ENCODE measurements at places on chromosomes 12 and 14. TPM values are rescaled to one million over a fixed set of nuclear protein-coding genes. Genes with fewer than 3 reads are reported as not detected.

The CLEC6A gene
- total RNA-seq, result not detected

The ASCL1 gene
- not detected for total RNA-seq

The HOXC4 gene
- total RNA-seq, result 1.6 TPM

The PTPN6 gene
- 5.4 TPM for total RNA-seq

The HOXC12 gene
- not detected for total RNA-seq

The MANSC4 gene
- total RNA-seq, result not detected

The PTPRO gene
- 0.15 TPM for total RNA-seq

The KRT86 gene
- not detected for total RNA-seq

The BIN2 gene
- not detected for total RNA-seq

The SRRM4 gene
- total RNA-seq, result not detected

The IRF2BPL gene
- total RNA-seq, result 28.6 TPM

The UNC79 gene
- not detected for total RNA-seq

The ZDHHC22 gene
- total RNA-seq, result not detected

The PLBD2 gene
- total RNA-seq, result 20.0 TPM

The NDRG2 gene
- total RNA-seq, result 1.5 TPM

The DYNC1H1 gene
- 229 TPM for total RNA-seq

The ITGA7 gene
- total RNA-seq, result 2.9 TPM

The SRGAP1 gene
- 4.9 TPM for total RNA-seq

The RDH11 gene
- total RNA-seq, result 101 TPM

The DGLUCY gene
- total RNA-seq, result 20.3 TPM

The PCNX1 gene
- 10.1 TPM for total RNA-seq

The BEGAIN gene
- total RNA-seq, result 1.3 TPM

The ACOT2 gene
- 27.9 TPM for total RNA-seq

The OVCH1 gene
- not detected for total RNA-seq

The KRT6C gene
- not detected for total RNA-seq

The CCDC38 gene
- not detected for total RNA-seq

The GZMB gene
- not detected for total RNA-seq

The CLEC2A gene
- total RNA-seq, result not detected

The C12orf75 gene
- total RNA-seq, result 117 TPM

The BDKRB2 gene
- 9.5 TPM for total RNA-seq

The AICDA gene
- total RNA-seq, result not detected

The CCDC175 gene
- total RNA-seq, result not detected

The WNT1 gene
- total RNA-seq, result not detected

The AMIGO2 gene
- total RNA-seq, result 1.2 TPM

The CEP128 gene
- 5.4 TPM for total RNA-seq

The MYF6 gene
- 0.45 TPM for total RNA-seq

The RERG gene
- 0.17 TPM for total RNA-seq

The PRIMA1 gene
- total RNA-seq, result not detected

The TAS2R50 gene
- not detected for total RNA-seq

The PIWIL1 gene
- total RNA-seq, result not detected

The ANKRD33 gene
- not detected for total RNA-seq

The FRMD6 gene
- 105 TPM for total RNA-seq

The MMP17 gene
- total RNA-seq, result 10.3 TPM

Measured in bronchus fibroblast of lung (primary cell).